ENCODE measurements at places on chromosomes 5 and 9.
A peak's percentile ranks its signal among the peaks of the same experiment; 100 is the strongest.

DNA sequence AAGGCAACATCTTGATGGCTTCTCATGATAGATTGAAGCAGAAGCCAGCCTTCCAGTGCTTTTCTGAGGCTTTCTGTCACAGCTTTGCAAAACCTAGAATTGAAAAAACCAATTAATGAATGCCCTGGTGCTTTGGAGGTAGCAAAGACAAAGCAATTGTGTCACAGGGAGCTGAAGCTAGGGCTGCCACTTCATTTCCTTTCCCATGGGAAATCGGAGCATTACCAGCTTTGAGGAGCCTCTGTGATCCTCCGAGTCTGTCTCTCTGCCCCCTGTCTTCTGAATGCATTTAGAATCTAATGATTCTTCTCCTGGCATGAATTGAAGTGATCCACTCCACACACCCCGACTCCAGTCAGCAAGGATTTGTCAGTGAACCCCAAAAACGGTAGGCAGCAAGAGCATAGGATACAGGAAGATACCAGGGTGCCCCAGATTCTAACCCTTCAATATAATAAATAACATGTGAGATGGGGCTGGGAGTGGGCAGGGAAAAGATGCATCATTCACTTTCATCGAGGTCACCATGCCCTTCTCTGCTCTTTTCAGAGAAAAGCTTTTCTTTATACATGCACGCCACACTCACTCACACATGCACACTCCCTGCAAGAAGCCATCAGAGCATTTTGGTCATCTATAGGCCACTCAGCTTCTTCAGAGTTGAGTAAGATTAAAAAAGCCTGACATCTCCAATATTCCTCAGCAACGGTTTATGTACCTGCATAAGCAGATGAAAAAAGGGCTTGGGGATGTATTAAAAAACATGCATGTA lies 247.7 kb upstream of the ZNF462 start:
- H3K4me1 ChIP-seq, result no peaks in the 10 kb centered on the region
- no peaks in the 10 kb centered on the region for H3K27me3 ChIP-seq
- no peak overlapping the region for H3K4me3 ChIP-seq
- H3K27ac ChIP-seq, result no peak overlapping the region

DNA sequence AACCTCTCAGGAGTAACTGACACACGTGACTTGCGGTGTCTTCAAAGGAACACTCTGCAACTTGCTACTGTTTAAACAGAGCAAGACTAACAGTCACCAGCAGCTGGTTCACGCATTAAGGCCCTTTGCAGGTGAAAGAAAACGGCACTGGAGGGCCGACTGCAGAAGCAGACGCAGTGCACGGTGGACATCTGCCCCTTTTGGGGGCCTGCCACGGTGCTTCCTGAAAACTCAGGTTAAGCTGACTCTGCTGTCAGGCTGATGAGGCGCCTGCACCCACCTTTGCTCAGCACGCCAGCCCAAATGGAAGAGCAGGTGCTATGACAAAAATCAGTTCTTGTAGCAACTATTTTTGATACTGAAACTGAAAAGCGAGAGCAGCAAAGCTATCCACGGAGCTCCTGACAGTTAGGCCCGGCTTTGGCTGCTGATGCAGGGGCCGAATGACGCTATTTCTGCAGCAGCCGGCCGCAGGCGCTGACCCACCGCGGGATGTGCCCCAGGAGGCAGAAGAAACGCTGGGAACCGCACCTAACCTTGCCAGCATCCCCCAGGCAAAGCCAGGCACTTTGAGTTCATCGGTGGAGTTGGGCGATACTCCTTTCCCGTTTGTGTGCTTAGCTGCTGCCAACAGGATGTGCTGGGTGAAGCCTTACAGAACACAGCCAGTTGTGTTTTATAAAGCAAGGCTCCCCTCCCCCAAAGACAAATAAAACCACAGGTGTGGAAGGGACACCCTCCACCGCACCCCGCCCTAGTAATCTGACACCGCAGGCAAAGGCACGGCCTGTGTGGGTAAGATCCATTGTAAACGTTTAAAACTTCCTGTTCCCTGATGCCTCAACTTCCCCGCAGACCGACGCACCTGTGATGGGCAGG lies 21.1 kb upstream of the TERT start:
- peaks cover 63% of the 10 kb centered on the region for H3K4me1 ChIP-seq
- peak; percentile 43 for DNase-seq
- peaks cover 21% of the 10 kb centered on the region for H3K36me3 ChIP-seq
- H3K27ac ChIP-seq, result peak overlapping the region; percentile 73
- H3K4me3 ChIP-seq, result peak overlapping the region; percentile 86
- H3K27me3 ChIP-seq, result no peaks in the 10 kb centered on the region

DNA sequence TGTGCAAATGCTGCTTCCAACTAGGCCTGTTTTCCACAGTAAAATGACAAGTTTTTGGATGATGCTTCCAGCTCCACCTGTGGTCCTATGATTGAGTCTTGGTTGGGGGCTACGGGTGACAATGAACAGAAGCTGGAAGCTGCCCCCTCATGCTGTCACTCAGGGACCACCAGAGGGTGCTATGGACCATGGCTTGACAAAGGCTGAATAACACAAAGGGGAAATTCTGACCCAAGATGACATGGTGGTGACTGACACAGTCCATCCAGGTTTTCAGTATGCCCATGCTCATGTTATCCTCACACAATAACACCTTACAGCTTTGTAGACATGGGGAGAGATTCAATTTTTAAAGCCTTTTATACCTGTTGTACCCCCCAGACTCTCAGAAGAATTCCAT lies 23.9 kb upstream of the SAP30L start:
- H3K4me1 ChIP-seq, result peaks cover 21% of the 10 kb centered on the region
- no peak overlapping the region for H3K27ac ChIP-seq
- no peak overlapping the region for H3K4me3 ChIP-seq
- no peaks in the 10 kb centered on the region for H3K27me3 ChIP-seq
- peaks cover 18% of the 10 kb centered on the region for H3K36me3 ChIP-seq

DNA sequence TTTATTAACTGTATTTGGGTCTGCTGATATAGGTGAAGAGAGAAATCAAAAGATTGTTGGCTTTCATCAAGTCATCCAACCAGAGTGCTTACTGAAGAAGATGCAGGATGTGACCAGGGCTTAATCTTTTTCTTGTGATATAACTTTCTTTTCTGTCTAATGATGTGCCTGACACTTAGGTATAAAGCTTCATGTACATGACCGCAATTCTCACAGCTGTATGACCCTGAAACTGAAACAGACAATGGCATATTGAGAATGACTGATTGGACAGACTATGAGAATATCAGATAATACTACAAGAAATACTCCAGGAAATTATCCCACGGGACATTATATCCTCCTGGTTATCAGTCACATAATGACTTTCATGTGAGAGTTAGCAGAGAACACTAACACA lies 32.5 kb upstream of the FAM174A start:
- no peaks in the 10 kb centered on the region for H3K36me3 ChIP-seq
- H3K4me3 ChIP-seq, result no peak overlapping the region
- no peak for DNase-seq
- H3K4me1 ChIP-seq, result no peaks in the 10 kb centered on the region
- H3K27ac ChIP-seq, result no peak overlapping the region

DNA sequence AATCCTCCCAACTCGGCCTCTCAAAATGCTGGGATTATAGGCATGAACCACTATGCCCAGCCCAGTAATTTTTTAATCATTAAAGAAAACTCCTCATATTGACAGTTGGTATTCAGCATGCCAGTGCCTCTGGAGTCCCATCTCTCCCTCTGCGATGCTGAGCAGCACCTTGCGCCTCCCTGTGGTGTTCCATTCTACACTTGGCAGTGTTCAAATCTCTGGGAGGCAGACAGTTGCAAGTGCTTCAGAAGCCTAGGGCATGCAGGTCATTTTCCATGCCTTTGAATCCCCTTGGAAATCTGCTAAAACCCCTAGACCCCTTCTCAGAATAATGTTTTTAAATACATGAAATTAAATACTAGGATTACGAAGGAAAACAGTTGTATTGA lies 41.3 kb downstream of the GARNL3 start:
- H3K4me1 ChIP-seq, result no peaks in the 10 kb centered on the region
- peaks cover 1% of the 10 kb centered on the region for H3K36me3 ChIP-seq
- H3K27ac ChIP-seq, result no peak overlapping the region
- no peaks in the 10 kb centered on the region for H3K27me3 ChIP-seq

GRCh38 chr9:747567-747966 lies 93.9 kb upstream of the DMRT1 start:
- no peak overlapping the region for H3K4me3 ChIP-seq
- peaks cover 30% of the 10 kb centered on the region for H3K4me1 ChIP-seq
- H3K36me3 ChIP-seq, result peaks cover 2% of the 10 kb centered on the region
- peaks cover 7% of the 10 kb centered on the region for H3K27me3 ChIP-seq
- no peak overlapping the region for H3K27ac ChIP-seq

GRCh38 chr5:174148721-174149120 lies 103.2 kb downstream of the NSG2 start:
- peaks cover 8% of the 10 kb centered on the region for H3K27me3 ChIP-seq
- peaks cover 2% of the 10 kb centered on the region for H3K36me3 ChIP-seq
- DNase-seq, result no peak
- no peak overlapping the region for H3K27ac ChIP-seq
- H3K4me1 ChIP-seq, result no peaks in the 10 kb centered on the region

DNA sequence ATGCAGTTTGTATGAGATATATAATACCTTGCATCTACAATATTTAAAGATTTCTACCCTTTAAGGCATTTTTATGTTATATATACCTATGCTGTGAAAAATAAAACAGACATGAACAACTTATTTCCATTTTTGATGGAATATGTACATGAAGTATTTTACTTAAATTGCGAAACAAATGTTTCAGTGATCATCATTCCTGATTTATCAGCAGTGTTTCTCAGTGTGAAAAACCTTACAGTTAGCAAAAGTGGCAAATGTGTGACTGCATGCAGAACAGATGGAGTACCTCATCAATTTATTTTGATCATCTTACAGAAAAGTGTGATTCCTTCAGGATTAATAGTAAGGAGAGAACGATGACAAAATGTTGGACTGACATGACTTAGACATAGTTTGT lies 43.1 kb downstream of the PRR16 start:
- H3K27me3 ChIP-seq, result no peaks in the 10 kb centered on the region
- H3K4me1 ChIP-seq, result no peaks in the 10 kb centered on the region
- H3K4me3 ChIP-seq, result no peak overlapping the region
- no peak for DNase-seq
- no peak overlapping the region for H3K27ac ChIP-seq

DNA sequence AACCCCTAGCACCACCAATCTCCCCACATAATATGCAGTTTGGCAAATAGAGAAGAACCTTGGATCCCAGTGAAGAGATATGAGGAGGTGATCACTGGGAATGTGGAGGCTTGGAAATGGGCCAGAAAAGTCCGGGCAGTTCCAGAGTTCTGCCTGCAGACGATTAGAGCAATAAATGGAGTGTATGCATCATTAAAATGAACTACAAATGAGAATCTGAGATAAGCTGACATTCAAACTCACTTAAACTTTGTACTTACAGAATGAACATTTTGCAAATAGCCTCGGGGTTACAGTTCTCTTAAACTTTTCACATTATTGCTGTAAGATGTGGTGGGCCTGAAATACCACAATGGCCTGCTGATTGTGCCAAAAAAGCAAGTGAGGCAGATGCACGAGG lies 23.0 kb upstream of the LHFPL2 start:
- no peak for DNase-seq
- no peaks in the 10 kb centered on the region for H3K4me1 ChIP-seq
- H3K4me3 ChIP-seq, result no peak overlapping the region
- peaks cover 42% of the 10 kb centered on the region for H3K27me3 ChIP-seq
- no peak overlapping the region for H3K27ac ChIP-seq
- H3K36me3 ChIP-seq, result no peaks in the 10 kb centered on the region

- H3K4me3 ChIP-seq, result no peak overlapping the region
- DNase-seq, result no peak
- peaks cover 33% of the 10 kb centered on the region for H3K36me3 ChIP-seq
- no peak overlapping the region for H3K27ac ChIP-seq
Measured at GRCh38 chr5:123358751-123359150, 64.5 kb downstream of the CEP120 start.

- H3K4me1 ChIP-seq, result peaks cover 22% of the 10 kb centered on the region
- H3K4me3 ChIP-seq, result no peak overlapping the region
- peak overlapping the region; percentile 84 for H3K27ac ChIP-seq
- no peak for DNase-seq
- H3K36me3 ChIP-seq, result peaks cover 1% of the 10 kb centered on the region
Measured at GRCh38 chr9:114754581-114754980, 51.3 kb downstream of the TNFSF15 start.

DNA sequence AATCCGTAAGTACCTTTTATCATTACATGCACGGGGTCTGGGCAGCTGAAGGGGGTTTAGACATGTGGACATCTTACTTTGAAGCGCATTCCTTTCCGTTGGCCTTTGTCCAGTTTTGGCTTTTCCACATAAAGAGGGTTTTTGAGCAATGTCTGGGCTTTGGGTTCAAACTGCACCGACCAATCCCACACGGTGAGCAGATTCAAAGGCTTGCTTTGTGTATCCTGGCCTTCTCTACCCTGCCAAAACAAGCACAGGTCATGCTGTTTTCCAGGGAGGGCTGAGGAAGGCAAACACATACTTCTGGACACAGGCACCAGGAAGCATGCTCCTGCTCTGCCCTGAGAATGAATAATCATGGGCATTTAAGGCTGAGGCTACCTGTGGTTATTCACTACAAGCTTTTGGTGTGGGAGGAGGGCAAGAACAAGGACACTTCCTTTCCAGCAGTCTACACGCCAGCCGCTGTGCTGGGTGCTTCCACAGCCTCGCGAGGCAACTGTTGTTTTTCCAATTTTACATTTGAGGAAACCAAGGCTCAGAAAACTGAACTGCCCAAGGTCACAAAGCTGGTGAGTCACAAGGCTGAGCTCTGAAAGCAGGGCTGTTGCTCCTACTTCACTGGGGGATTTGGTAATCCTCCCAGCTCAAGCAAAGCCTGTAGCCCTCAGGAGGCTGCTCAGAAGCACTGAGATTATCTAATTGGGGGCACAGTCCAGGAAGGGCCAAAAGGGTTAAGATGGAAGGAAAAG lies 59.8 kb upstream of the GOLPH3 start:
- no peaks in the 10 kb centered on the region for H3K27me3 ChIP-seq
- no peak overlapping the region for H3K4me3 ChIP-seq
- DNase-seq, result no peak
- peaks cover 8% of the 10 kb centered on the region for H3K4me1 ChIP-seq

DNA sequence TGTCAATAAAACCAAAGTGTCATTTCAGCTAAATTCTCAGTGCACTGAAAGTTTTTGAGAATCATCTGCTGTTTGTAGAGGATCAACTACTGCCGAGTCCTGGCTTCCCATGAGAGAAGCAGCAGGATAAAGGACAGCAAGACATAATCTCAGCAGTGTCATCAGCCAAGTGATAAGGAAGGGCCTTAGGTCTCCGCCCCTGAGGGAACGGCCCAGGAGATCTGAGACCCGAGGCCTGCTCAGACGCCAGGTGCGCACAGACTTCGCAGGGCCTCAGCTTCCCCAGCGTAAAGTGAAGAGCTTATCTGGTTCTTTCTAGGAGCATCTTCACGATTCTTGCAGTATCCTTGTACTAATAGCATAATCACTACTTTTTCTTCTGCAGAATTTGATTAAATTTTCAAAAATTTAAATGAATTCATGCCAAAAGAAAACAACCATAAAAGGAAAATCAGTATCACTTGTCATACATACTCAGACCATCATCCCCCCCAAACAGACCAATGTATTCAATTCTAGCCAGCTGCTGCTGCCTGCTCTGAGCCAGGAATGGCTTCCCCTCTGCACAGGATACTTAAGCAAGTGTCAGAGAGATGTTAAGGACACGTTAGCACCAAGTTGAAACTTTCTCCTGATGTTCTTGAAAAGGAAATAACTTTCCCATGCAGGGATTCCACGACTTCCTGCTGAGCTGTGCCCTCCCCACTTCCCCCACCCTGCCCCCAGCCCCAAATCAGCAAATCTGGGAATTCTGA lies 2.2 kb downstream of the GFPT2 start:
- no peak overlapping the region for H3K4me3 ChIP-seq
- peaks cover 1% of the 10 kb centered on the region for H3K36me3 ChIP-seq
- no peak overlapping the region for H3K27ac ChIP-seq
